ENCODE measurements at places on chromosomes 16 and 17. TPM values are rescaled to one million over a fixed set of nuclear protein-coding genes. Genes with fewer than 3 reads are reported as not detected.
A peak's percentile ranks its signal among the peaks of the same experiment; 100 is the strongest.

DNA sequence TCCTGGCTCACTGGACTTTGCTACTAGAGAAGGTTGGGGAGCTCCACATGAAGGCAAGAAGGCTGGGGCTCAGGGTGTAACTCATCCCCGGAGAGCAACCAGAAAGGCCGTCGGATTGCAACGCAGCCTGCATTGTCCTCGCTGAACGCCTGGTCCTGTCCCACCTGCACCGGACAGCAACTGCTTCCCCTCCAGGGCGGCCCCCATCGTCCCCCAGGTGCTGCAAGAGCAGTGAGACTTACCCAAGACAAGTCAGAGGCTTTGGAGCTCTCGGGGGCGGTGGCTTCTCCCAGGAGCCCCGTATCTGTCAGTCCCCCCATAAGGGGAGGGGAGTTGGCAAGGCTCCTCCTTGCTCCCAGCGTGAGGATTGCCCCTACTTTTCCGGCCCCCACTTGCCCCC, 18.4 kb downstream of the METRNL start:
- ATAC-seq, result peak; percentile 9

GRCh38 chr16:12158428-12158827, 181.9 kb downstream of the SNX29 start:
- no peak for ATAC-seq

DNA sequence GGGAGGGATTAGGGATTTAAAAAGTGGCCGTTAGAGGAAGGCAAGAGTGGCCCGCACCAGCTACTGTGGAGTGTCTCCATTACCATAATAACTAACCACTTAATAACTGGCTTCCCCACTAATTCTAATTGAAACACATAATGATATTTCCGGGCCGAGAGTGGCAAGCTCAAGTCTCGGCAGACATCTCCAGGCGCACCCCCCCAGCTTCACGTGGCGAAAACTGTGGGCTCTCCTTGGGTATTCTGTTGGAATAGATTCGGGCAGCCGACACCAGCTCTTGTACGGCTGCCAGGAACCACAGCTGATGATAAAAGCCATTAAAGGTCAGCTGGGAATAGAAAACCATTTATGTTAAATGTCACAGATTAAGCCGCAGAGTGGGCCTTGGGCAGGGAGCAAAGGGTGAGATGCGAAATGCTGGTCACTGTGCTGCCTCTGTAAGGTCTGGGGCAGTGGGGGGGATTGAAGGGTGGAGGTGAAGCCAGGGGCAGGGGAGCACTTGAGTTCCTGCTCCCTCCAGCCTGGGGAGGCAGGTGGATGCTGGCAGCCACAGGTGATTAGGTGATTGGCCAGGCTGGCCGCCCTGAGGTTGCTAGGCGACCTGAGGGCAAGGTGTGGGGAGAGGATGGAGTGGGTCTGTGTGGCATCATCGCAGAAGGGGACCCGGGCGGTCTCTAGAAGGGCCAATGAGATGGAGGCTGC, 115.6 kb upstream of the SDK2 start:
- no peak for ATAC-seq

GRCh38 chr17:36931697-36932382, 5.4 kb upstream of the LHX1 start:
- no peak for ATAC-seq

DNA sequence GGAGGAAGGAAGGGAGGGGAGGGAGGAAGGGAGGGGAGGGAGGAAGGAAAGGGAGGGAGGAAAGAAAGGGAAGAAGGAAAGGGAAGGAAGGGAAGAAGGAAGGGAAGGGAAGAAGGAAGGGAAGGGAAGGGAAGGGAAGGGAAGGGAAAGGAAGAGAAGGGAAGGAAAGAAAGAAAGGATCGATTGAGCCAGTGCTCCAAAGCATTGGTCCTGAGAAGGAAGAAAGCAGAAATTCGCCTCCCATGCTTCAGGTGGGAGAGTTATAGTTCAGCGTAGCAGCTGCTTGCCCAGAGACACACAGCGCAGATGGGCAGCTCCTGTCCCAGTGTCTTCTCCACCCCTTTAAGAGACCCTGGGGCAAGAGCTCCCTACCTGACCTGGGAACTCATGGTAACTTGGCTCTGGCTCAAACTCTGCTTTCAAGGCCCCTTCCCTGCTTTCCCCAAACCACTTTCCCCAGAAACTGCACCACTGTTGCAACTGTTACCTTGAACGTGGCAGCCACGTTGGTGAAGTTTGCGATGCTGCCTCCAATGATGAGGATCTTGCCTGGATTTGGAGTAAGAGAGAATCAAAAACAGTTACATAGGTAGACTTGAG, 14.4 kb downstream of the ACLY start:
- no peak for ATAC-seq

Gene RNF227
- 11.7 TPM for total RNA-seq

Gene KRT40
- total RNA-seq, result not detected

DNA sequence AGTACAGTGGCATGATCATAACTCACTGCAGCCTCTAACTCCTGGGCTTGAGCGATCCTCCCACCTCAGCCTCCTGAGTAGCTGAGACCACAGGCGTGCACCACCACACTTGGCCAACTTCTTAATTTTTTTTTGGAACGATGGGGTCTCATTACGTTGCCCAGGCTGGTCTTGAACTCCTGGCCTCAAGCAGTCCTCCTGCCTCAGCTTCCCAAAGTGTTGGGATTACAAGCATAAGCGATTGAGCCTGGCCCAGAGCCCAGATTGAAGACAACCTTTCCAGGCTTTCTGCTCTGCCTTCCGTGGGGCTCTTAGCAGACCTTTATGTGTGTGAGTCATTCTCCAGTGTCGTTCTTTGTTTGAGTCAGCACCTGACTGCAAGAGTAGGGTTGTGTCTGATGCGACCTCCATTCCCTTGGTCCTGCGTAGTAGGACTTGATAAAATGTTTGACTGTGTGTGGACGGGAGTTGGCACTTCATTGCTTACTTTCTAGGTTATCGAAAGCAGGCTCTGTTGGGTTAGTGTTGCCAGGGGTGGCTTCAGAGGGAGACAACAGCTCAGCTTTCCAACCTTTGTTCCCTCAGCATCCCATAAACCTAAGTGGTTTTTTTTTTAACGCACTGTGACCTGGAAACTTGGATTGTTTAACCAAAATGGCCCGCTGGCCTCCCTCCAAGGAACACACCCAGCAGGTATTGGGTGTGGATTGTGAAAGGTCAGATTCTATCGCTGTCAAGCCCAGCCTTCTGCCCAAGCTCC, 26.4 kb downstream of the EEF2K start:
- ATAC-seq, result peak; percentile 100

Gene CCL14
- total RNA-seq, result not detected

GRCh38 chr17:29586676-29587469, 2.6 kb downstream of the GIT1 start:
- ATAC-seq, result no peak

- ATAC-seq, result no peak
Measured at GRCh38 chr17:43595466-43595865, 49.3 kb upstream of the ETV4 start.

- no peak for ATAC-seq
Measured at GRCh38 chr16:19138601-19139000, 24.8 kb downstream of the ITPRIPL2 start.

GRCh38 chr17:47862621-47863440, 11.9 kb upstream of the SP6 start:
- ATAC-seq, result peak; percentile 57

Gene C16orf74
- 0.35 TPM for total RNA-seq

Gene SLC35G6
- not detected for total RNA-seq

Gene SUMO2
- 512 TPM for total RNA-seq

Gene ENPP7
- not detected for total RNA-seq

- ATAC-seq, result no peak
Measured at GRCh38 chr17:15480204-15480603, 12.8 kb upstream of the CDRT4 start.

GRCh38 chr16:28846933-28847273, 755 bp upstream of the TUFM start:
- peak; percentile 11 for ATAC-seq

- no peak for ATAC-seq
Measured at GRCh38 chr17:50134206-50135110, 4.5 kb upstream of the SAMD14 start.

DNA sequence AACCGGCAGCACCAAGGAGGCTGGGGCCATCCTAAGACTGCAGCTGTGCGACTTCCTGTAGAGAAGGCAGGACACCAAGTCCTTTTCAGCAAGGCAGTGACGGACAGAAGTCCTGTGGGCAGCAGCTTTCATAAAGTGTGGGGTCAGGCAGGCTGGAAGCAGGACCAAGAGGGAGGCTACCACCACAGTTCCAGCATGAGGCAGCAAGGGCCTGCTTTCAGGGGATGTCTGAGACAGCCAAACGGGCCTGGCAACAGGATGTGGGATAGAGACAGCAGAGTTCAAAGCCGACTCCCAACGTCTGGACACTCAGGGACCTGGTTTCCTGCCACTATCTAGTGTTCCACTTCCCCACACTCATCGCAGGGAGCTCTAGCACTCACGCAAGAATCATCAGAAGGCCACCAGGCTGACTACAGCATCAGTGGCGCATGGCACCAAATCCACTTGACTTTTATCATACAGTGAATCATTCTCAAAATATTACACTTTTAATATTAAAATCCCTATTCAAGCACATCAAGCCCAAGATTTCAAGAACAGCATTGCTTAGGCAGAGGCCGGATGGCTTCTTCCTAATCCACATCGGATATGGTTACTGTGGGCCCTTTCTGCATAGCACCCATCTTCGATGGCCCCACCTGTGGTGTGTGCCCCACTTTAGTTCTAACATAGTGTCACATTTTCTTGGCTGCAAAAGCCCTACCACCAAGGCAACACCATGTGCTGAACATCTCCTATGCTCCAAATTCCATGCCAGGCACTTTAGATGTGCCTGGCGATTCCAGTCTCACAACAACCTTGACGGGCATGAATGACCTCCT, 5.2 kb downstream of the USP7 start:
- peak; percentile 50 for ATAC-seq

GRCh38 chr16:53893731-53894435, 189.9 kb downstream of the FTO start:
- no peak for ATAC-seq

Gene SECTM1
- 22.3 TPM for total RNA-seq

DNA sequence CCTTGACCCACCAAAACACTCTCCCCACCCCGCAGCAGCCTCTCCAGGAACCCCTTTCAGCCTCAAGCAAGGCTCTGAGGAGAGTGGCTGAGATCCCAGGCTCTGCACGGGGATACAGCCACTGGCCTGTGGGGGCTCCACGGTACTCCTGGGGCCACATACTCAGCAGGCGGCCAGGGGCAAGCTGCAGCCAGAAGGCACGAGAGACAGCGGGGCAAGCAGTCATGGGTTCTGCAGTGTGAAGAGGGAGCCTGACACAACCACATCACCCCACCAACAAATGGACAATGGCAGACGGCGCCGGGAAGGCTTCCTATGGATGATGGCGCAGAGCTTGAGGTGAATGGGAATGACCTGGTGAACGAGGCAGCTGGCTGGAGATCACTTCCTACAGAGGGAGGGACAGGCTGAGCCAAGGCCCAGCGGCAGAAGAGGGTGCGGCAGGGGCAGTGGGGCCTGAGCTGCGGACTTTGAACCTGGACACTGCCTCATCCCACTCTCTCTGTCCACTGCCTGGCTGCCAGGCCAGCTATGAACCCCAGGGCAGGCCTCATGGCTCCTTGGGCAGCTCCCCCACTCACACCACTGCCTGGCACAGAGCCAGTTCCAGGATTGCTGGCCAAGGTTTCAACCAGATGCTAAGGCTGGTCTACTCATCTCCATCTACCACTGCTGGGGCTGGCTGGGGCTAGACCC, 10.8 kb upstream of the BCAR1 start:
- no peak for ATAC-seq

DNA sequence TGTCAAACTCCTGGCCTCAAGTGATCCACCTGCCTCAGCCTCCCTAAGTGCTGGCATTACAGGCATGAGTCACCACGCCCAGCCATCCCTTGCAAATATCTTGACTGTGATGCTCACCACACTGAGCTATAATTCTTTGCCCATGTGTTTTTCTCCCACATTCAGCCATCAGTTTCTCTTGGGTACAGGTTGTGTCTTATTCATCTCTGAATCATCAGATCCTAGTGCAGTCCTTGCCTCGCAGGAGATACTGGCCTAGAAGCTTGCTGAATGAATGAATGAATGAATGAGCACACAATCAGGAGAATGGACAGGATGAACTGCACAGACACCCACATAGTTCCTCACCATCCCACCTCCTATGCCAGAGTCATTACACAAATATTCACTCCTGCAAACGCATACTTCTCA, 24.4 kb upstream of the ETV4 start:
- ATAC-seq, result peak; percentile 89
